ENCODE measurements at places on chromosomes 3 and 15. TPM values are rescaled to one million over a fixed set of nuclear protein-coding genes. Genes with fewer than 3 reads are reported as not detected.

- no peak for DNase-seq
Observed at GRCh38 chr15:62972814-62973213, 69.7 kb upstream of the TPM1 start.

DNA sequence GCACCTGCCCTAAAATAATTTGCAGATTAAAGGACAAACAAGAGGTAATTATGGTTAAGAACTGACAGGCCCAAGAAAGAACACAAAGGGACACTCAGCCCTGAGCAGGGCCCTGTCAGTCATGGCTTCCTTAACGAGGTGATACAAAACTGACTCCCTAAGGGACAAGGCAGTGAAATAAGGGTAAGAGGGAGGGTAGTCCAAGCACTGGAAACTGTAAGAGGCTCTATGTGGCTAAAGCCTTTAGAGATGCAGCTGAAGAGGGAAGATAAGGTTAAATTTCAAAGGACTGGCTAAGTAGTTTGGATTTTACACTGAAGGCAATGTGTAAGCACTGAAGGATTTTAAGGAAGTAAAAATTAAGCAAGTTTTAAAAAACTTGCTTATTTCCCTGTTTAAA lies 3.9 kb downstream of the ATR start:
- no peak for DNase-seq

DNA sequence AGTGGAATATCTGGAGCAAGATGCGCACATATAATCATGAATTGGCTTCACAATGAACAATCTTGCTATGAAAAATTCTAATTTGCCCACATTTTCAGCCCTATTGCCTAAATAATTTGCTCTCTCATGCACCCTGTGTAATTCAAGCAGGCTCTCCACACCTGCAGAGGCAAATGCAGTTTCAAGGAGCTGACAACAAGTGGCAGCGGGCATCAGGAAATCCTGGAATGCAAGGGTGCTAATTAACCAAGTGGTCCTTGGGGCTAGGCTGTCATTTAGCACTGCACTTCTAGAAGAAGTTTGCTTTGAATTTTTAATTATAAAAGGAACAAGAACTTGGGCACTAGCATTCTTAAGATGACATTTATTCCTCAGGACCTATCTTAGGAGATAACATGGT lies 56.3 kb upstream of the ICE2 start:
- DNase-seq: no peak

DNA sequence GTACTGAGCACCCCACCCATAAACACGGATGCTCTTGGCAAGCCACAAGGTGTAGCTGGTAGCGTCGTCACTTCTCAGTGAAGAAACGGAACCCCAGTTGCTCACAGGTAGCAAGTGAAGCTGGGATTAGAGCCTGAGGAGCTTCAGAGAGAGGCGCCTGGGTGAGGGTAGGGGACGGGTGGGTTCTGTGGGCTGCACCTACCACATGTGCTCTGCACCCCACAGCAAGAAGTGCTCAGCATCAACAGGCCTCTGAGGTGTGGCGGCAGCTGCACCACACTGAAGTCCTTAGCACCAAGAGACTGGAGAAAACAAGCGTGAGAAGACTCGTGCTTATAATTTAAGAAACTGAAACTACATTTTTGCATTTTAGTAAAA lies 9.8 kb downstream of the MAP6D1 start:
- no peak for DNase-seq

- DNase-seq: no peak
Observed at GRCh38 chr15:76480267-76480666, 143.7 kb downstream of the ISL2 start.

- peak; percentile 65 for DNase-seq
Observed at GRCh38 chr3:184561913-184562877, 610 bp downstream of the EPHB3 start.

- DNase-seq: no peak
Observed at GRCh38 chr3:157103860-157104259, 56.1 kb downstream of the CCNL1 start.

GRCh38 chr15:93221759-93222158 lies 132.7 kb upstream of the RGMA start:
- no peak for DNase-seq

DNA sequence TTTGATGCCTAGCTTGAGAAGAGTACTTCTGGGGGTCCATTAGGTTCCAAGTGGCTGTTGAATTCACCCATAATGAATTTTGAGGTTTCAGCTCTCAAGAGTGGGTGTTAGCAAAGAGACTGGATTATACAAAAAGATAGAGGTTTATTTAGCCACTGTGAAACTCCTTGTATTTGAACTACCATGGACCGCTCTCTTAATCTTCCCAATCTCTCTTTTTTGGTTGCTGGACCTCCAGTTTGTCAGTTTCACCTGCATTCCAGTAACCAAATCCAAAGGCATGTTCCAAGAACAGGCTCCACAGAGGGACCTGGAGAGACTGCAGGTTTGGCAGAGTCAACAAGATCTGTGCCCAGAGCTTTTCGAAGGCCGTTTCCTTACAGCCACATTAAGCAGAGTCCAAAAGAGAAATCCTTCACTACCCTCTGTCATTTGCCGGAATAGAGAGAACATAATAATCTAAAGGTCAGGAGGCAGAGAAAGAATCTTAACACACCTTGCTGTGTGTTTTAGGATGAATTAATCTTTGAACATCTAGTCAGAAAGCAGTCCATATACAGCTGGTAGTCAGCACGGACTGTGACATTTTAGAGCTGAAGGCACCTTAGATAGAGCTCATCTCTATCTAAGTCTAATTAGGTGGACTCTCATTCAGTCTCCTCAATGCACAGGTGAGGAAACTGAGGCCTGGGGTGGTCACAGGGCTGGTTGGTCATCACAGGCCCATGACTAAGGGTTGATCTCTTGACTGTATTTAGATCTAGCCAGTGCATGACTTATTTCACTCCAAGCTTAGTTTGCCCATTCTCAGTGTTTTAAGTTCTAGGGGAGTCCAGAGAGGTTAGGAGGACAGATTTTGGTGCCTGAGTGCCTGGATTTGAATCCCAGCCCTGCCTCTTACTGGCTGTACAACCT lies 1.3 kb downstream of the ABHD2 start:
- no peak for DNase-seq

DNA sequence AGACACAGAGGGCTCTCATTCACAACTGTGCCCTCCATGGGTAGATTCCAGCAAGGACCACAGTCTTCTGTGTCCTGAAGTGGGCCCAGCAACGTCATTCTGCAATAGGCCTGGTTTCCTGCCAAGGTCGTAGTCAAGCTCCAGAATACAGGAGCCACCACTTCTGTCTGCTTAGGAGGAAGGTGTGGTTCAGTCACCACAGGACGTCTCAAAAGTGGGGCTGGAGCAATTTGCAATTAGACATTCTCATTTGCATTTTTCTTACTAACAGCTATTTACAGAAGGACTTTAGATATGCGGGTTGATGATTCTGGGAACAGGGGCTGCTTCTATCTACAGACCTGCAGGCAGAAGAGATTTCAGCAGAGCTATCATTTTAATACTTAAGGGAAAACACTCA lies 58.7 kb upstream of the MYRIP start:
- DNase-seq: no peak

The SCG3 gene
- total RNA-seq: not detected

The CTXND1 gene
- total RNA-seq: 1.7 TPM

The HHLA2 gene
- not detected for total RNA-seq

The CCDC39 gene
- not detected for total RNA-seq
